Epithelial cell of prostate (primary cell): ENCODE measurements at places on chromosomes 13 and 19.

DNA sequence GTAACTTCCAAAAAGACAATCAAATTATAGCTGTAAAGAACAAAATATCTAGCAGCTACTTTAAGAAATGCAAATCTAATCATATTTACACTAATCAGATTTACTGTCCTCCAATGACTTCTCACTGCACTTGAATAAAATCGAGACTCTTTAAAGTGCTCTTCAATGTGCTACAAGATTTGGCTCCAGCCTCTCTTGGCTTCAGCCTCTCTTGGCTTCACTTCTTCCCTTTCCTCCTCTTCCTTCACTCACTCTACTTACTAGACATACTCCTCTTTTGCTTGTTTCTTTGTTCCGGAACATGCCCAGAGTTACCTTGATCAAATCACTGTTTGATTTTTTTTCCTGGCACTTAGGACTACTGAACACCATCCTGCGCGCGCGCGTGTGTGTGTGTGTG is 495.4 kb downstream of the LMO7 start:
- no peak for DNase-seq

DNA sequence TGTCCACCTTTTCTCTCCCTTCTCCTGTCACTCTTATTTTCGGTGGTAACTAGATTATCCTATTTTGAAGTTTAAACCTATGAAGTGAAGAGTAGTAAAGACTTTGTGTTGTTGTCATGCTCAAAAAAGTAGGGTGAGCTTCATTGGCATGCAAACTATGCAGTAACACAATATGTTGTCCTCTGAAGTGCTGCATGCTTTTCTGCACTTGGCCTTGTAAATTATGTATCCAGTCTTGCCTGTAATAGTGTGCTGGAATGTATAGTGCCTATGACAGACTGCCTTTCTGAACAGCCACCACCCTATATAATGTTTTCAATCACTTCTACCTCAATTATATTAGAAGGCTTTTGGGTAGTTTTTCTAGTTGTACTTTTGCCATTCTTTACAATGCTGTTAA is 1198.2 kb upstream of the PCDH20 start:
- DNase-seq = no peak

DNA sequence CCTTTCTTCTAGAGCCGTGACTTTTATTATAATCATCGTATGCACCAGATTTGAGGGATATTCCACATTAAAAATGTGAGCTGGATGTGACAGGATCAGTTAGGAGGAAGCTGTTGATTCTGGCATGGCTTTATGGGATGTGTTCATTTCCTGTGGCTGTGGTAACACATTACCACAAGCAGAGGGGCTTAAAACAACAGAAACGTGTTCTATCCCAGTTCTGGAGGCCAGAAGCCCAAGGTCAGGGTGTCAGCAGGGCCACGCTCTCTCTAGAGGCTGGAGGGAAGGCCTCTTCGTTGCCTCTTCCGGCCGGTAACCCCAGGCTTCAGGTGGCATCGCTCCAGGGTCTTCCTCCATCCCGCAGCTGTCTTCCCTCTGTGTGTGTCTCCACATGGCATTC is 14.5 kb downstream of the MED25 start:
- DNase-seq = no peak

- DNase-seq = no peak
Measured at GRCh38 chr13:75761369-75761768, 125.2 kb downstream of the LMO7 start.

- DNase-seq = peak; percentile 76
Measured at GRCh38 chr19:2543463-2544442, 67.8 kb downstream of the GADD45B start.

DNA sequence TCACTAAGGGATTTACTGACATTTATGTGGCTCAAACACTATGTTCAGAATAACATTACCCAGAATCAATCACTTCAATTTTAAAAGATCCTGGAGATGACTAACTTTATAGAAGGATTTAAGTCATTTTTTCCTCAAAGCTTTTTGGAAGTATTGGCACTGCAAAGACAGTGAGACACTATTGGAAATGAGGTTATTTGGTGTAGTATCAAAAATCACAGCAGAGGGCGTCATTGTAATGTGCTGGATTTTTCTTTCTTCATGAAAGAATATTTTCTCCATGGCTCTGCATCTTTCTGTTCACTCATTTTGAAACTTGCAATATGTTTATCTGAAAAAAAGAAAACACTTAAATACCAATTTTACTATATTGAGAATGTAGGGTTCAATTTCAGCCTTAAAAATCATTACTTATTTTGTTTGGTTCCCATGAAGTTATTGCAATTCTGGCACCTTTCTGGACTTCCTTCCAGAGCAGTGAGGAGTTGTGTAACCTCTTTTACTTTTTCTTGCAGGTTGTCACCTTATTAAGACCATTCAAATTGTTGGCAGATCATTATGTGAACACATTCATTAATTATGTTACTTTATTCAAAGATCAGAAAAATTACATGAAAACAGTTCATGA is 3.7 kb upstream of the CSNK1A1L start:
- no peak for DNase-seq

DNA sequence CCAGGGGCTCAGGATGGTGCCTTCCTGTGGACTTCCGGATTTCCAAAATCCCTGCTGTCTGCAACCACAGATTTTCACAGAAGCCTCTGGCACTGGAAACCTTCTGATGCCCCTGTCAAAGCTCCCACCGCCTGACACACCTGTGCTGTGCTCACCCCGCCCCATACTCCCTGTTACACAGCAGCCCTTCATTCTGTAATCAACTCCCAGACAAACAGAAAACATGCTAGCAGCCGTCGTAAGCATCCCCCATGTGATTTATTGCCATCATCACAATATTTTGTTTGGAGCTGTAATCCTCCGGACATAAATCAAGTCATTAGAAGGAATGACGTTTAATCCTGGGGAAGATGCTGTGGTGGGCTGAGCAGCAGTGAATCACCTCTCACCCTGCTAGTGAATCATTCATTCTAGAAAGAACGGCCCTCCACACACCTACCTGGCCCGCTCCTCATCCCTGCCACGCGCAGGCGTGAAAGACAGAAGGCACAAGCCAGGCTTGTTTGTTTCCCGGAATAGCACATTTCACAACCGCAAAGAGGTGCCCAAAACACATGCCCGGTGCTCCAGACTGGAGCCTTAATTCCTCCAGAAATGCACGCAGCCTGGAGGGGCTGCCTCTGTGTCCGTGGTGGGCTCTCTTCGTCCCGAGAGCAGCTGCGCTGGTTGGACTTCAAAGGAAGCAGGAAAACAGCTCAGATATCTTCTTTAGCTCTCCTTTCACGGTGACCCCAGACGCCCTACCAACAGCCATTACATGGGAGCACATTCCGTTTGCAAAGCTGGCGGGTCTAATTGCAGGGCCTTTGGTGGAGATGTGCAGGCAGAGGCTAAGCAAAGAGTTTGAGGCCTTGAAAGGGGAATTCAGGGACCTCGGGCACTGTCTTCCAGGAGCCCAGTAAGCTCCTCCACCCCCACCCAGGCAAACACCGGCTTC is 41.3 kb upstream of the KCTD15 start:
- no peak for DNase-seq

GRCh38 chr19:12496480-12496879 is 11.9 kb upstream of the ZNF709 start:
- no peak for DNase-seq

- no peak for DNase-seq
Measured at GRCh38 chr13:91031508-91031907, 316.0 kb upstream of the MIR17HG start.

- no peak for DNase-seq
Measured at GRCh38 chr13:30963791-30964190, 31.3 kb downstream of the TEX26 start.
